ENCODE measurements at places on chromosomes 4 and X.

GRCh38 chr4:791898-792625, 33.9 kb downstream of the CPLX1 start:
- DNase-seq: no peak

GRCh38 chrX:37349221-37350033, at the start of gene PRRG1:
TSS of gene PRRG1 (plus strand) at chrX:37349364. CDS start at chrX:37406250, 56,886 bp downstream.
- DNase-seq: no peak

DNA sequence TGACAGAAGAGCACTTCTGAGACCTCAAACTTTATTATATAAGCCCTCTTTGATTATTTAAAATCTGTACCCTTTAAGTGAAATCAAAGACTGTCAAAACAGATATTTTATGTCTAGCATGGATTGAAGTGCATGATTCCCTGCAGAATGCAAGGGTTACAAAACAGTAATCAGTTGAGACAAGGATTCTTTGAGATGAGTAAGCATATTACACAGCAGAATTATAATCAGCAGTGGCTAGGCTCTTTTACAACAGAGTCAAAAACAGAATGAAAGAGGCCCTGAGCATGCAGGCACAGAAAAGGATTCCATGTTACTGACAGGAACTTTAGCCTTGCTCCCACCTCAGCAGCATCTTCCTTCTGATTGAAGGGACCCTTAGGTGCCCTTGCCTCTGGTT, 487.9 kb upstream of the GALNT7 start:
- DNase-seq: no peak

- no peak for DNase-seq
These were observed 680.6 kb downstream of the TECRL start for GRCh38 chr4:63728480-63729177.

DNA sequence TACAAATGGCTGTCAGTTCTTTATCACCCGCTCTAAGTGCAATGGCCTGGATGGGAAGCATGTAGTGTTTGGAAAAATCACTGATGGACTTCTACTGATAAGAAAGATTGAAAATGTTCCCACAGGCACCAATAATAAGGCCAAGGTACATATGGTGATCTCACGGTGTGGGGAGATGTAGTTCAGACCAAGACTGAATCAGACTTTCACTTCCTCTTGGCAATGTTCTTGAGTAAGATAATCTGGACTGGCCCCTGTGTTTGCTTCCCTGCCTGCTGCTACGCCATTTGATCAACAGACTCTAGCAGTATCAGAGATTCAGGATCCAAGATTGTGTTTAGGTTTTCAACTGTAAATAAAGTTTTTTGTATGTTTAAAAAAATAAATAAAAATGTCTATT, 682.2 kb upstream of the AMOT start:
- no peak for DNase-seq

- no peak for DNase-seq
These were observed 37.6 kb upstream of the S100G start for GRCh38 chrX:16612257-16612897.

- DNase-seq: no peak
These were observed 46.3 kb upstream of the CLCN4 start for GRCh38 chrX:10110316-10110935.

DNA sequence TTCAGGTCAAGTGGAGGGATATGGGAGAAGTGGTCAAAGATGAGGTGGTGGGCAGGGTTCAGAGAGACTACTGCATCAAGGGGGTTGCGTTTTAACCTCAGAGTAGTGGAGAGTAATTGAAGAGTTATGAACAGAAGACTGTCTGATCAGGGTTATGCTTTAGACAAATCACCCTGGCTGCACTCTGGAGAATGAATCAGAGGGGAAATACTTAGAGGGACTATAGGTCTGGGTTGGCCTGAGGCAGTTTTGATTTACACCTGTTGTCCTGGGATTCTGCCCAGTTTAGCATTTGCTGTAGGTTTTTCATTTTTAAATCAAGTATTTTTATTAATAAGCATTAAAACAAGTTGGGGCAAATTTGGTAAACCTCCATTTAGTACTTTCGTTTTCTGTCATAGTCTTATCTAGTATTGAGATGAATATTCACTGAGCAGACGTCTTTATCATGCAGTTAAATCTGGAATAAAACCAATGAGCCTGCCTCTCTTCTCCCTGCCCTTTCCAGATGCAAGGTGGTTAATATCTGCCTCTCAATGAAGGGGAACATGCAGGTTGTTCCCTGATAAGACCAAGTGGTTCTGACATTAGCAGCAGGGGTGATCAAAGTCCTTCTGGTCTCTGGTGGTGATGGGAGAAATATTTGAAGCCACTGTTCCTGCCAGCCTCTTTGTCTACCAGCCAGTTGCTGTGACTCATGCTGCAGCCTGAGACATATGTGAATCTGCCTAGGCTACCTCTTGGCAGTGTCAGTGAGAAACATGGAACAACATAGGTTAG, 116.0 kb upstream of the RPS6KA3 start:
- no peak for DNase-seq

DNA sequence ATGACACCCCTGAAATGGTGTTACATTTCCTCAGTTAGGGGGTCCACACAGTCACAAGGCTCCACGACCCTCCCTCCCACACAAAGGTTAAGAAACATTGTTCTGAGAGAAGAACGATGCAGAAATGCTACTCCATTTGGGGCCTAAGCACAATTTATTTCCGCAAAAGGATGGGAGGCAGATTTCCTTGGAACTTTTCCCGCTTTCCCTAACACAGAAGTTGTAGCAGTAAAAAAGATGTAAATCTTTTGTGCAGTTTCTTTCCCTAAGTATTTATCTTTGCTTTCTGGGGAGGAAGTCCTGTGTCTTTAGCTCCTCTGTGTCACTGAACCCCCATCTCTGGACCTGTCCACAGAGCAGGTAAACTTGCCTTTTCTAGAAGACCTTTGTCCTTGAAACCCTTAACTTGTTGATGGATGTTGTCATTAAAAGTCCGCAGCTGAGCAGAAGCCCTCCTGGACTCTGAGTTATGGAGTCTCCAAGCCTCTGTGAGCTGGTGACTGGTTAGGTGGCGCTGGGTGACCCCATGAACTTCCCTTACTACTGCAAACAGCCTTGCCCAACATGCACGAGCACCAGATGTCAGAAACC, 67.2 kb upstream of the SHISA3 start:
- DNase-seq: no peak
